ENCODE measurements at places on chromosomes 3 and 15.

- DNase-seq: no peak
Observed at GRCh38 chr3:144590854-144591253, 619.2 kb downstream of the DIPK2A start.

DNA sequence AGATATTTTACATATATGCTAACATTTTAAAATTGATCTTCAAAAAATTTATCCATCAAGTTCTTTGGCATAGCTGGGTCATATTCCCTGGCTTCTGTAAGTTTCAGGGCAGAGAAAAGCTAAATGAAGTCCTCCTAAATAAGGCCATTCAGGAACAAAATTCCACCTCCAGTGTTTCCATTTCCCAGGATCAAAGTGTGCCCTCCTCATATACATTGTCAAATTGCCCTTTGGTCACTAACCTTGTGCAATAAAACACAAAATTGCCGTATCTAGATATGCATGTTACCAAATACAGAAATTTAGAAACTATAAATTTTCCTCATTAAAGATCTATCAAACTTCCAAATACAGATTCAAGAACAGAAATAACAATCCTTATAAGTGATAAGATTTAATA, 10.6 kb downstream of the CEP152 start:
- DNase-seq: no peak

DNA sequence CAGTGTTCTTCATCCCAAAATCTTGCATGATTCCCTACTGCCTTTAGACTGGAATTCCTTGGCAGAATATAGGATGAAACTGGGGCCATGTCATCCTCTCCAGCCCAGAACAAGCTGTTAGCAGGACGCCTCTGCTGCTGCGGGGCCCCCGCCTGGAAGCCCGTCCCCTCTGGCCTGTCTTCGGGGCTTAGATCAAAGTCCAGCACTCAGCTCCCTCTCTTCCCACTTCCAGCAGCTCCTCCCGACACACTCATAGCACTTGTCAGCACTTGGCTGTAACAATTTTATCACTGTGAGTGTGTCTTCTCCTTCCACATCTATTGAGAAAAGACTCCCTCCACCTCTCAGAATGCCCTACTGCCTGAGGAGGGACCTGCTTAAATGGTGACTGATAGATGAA, 112.0 kb upstream of the HACD2 start:
- no peak for DNase-seq

DNA sequence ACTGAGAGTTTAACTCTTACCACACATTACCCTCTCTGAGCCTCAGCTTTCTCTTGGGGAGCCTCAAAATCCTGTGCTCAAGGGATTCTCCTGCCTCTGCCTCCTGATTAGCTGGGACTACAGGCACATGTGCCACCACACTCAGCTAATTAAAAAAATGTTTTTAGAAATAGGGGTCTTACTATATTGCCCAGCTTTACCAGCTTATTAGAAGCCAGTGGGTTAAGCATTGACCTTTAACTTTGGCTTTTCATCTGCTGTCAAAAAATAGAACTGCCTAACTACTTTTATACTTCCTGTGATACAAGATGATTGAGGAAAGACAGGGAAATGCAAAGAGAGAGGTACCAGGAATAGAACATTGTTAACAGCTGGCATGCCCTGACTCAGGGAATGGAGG, 27.3 kb downstream of the MYO1E start:
- no peak for DNase-seq

- no peak for DNase-seq
Observed at GRCh38 chr15:92079047-92079446, 225.5 kb downstream of the SLCO3A1 start.

DNA sequence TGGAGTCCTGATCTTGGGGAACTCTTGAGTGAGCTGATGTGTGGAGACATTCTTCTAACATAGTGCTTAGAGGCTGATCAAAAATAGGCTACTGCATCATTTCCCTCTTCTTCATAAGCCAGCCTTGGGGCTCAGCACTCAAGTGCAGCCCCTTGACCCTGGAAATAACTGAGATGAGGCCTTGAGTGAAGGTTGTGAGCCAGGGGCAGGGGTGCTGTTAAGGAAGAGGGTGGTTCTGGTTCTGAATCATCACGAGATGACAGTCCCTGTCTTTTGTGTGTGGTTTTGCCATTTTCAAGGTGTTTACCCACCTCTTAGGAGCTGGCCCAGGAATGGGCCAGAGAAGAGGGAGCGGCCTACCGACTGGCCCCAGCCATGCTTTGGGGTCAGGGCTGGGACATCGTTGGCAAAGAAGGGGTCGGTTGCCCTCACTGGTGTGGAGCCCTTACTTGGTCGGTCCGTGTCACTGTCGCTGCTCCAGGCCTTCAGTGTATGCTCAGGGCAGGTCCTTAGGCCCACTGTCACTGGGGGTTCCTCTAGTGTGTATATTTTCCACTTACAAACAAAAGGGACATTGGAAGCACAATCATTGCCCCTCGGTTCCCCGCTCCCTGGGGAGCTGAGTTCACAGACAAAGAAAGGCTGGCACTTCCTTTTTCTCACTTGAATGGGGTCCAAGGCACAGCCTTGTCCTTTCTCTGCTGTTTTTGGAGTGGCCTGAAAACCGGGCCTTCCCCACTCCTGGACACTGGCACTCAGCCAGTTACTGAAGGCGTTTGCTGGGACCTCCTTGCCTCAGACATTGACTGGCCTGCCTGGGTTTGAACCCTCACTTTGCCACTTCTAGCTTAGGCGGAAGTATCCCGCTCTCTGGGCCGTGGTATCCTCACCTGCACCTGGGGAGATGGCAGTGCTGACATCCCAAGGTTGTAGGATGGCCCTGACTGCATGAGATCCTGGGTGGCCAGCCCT, 46.6 kb downstream of the SLC6A6 start:
- no peak for DNase-seq

DNA sequence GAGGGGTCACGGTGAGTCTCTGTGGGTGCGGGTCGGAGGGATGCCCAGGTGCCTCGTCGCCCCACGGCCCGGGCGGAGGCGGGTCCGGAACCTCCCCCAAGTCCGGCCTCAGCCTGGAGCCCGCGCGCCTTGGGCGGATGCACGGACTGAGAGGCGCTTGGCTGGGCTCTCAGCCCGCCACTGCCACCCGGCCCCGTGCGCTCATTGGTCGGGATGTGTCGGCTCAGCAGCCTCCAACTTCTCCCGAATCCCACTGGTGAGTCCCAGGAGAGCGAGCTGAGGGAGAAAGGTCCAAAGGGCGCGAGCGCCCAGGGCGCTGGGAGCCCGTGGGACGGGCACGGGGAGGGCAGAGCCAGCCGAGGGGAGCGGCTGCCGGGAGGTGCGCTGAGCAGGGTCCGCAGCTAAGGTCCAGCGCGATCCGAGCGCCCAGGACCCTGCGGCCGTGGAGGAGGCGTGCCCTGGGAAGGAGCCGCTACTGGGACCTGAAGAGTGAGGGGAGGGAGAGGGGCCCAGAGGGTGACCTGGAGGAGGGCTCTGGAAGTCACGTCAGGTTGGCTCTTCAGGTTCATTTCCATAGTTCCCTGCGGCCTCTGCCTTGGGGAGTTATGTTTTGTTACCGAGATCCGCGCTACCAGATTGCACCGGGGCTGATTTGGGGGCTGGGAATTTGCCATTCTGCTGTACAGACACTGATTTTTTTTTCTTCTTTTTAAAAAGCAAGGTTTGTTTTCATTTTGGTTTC, at the start of gene MME:
MME (plus strand) TSS at position 574 of the 742 bp plus-strand sequence. CDS start 3,849 bp downstream, outside the sequence.
- no peak for DNase-seq

- DNase-seq: no peak
Observed at GRCh38 chr3:123305192-123305591, 103.4 kb downstream of the SEC22A start.

GRCh38 chr3:110684466-110684865, 387.1 kb upstream of the NECTIN3 start:
- DNase-seq: no peak

GRCh38 chr3:16369885-16370284, 104.9 kb downstream of the OXNAD1 start:
- DNase-seq: no peak

GRCh38 chr3:98754483-98754882, 8.7 kb upstream of the ST3GAL6 start:
- no peak for DNase-seq
